ENCODE measurements at places on chromosomes 7 and 10.

- DNase-seq, result no peak
Observed at GRCh38 chr10:116960066-116960776, 44.8 kb downstream of the SHTN1 start.

DNA sequence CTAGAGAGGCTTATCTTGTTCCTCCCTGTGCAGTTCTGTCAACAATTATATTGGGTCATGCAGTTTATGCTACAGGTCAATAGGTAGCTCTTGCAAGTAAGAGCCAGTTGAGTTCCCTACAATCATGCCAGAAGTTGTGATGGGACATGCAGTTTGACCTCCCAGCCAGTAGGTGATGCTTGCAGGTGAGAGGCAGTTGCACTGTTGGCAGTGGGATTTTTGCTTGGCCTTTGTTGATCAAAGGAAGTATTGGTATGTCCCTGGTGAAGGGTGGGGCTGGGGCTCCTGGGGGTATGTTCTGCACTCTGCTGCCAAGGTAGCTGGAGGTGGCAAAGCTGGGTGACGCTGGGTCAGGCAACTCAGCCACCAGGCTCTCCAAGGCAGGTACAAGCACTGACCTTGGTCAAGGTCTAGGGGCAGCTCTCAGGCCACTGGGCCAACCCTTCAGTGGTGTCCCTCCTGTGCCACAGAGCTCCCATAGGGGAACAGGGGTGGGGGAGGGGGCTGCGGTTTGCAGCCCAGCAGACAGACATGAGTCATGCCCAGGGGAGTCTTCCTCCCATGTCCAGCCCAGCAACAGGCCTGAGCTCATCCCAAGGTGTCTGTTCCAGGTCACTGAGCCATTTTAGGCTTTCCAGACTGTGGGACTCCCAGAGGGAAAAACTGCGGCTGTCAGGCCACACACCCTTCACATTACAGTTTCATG is 43.3 kb downstream of the MEOX2 start:
- DNase-seq, result no peak

DNA sequence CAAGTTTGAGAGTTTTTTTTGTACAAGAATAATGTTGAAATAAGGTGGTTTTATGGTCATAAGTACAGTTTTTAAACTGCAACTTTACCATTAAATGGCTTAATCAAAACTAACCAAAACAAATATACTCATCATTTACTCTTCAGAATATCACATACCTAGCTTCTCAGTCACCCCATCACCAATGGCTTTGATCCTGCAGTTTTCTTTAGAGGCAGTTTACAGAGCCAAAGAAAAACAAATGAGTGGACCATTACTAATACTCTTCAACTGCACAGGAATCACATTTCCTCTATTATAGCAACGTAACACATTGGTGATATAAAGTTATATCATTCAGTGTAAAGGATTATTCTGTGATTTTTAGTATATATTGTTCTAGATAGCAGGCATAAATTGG is 576.1 kb upstream of the LRRTM3 start:
- DNase-seq, result no peak

DNA sequence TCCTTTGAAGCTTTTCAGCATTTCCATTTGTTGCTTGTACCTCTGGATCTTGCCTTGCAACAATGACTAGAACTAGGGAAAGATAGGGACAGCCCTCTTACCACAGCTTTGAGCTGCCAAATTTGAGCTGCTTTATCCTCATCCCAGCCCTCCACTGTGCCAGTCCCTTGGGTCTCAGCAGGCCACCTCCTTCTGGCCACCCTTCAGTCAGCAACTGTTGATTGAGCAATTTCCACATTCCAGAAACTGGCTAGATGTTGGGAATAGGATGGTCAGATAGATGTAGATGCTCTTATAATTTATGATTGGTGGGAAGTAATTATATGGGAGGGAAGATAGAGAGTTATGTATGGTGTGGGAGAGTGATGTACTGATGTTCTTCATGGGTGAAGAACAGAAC is 100.1 kb downstream of the ST7 start:
- DNase-seq, result no peak

DNA sequence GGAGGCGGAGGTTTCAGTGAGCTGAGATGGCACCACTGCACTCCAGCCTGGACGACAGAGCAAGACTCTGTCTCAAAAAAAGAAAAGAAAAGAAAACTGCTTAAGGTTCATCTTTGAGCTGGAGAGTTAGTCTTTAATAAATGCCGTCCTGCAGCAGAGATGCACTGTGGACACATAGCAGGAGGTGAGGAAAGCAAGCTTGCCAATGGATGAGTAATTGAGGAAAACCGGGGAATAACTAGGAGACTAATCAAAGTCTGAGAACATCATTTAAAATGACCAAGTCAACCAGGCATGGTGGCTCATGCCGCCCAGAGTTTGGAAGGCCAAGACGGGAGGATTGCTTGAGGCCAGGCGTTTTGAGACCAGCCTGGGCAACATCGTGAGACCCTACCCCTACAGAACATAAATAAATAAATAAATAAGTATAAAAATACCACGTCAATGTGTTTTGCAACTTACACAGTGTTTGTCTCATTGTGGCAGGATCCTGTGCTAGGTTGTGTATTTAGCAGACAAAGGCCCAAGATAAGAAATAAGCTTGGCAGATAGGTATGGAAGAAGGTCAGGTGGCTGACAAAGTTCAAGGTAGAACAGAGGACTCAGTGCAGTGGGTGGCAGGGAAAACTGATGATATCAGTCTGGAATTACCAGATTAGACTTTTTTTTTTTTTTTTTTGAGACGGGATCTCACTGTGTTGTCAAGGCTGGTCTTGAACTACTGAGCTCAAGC is 115.7 kb upstream of the KMT2C start:
- no peak for DNase-seq

GRCh38 chr7:151342811-151343210 is 1.2 kb downstream of the NUB1 start:
- DNase-seq, result no peak

All from activated T-cell treated with anti-CD3 and anti-CD28 coated beads, Interleukin-2, amount 50 U/mL, for 48 hours (primary cell).